ENCODE measurements at places on chromosomes 16 and 17.
A peak's percentile ranks its signal among the peaks of the same experiment; 100 is the strongest.

DNA sequence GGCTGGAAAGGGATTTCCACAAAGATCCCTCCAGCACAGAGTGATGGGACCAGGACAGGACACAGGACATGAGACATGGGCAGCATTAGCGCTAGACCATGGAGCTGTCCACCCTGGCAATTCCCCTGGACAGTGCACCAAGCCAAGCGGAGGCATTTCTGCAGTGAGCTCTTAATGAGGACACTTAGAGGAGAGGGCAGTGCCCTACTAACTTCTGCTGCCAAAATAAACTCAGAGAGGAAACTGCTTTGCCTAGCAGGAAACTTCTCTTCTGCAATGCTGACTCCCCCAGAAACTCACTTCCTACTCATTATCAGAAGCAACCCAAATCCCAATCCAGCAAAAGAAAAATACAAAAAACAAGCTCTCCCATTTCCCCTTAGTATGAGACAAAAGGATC is 119.2 kb downstream of the HS3ST2 start:
- no peak for DNase-seq

DNA sequence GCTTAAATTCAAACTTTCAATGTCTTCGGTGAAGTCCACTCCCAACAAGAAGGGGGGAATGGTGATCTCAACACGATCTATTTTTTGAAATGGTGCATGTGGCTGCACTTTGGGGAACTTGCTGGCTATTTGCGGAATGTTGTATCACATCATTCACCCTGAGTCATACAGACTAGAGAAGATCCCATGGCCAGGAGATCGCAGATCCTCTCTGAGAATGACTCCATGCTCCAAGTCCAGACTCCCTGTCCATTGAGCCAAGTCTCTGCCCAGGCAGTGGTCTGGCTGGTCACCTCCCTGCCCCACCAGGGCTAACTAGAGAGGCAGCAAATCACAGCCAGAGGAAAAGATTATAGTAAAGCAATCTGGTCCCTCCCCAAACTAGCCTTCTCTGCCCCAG is 120.6 kb downstream of the XYLT1 start:
- DNase-seq = no peak

DNA sequence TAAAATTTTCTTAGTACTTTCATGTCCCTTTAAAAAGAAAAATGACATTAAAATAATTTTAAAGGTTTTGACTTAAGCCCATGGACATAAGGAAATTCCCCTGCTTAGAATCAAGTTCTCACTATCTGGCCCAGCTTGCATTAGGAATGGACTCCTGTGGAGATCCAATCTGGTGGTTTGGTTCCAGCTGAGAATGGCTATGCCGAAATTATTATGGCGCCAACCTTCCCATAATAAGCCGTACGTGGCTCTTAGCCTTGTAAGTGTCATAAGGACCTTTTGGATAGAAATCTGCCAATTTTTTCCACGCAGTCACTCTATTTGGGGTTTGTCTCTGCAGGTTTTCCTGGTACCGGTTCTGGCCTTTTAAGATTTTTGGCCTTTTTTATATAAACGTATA is 262.1 kb upstream of the MAF start:
- DNase-seq = no peak

DNA sequence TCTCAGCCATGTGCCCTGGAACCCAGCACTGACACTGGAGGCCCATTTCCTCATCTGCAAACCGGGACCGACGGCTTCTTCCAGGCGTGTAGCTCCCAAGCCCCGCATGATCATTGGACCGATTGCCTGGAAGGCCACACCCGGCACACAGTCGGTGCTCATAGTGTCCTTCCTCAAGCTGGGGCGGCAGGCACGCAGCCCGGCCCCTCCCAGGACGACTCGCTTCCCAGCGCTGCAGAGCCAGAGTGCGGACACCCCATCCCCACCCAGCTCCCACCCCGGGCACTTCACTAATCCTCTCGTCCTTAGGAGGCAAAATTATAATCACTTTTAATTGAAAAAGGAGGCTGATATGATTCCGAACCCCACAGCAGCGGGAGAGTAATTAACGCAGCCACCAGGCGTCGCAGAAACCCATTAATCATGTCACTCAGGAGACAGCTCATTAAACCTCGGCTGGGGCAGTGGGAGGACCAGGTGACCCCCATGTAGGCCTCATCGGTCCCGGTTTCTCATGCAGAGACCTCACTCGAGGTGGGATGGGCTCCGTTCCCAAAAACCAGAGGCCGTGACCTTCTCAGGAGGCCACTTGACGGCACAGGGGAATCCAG is 33.1 kb downstream of the ZNF469 start:
- DNase-seq = peak; percentile 60

DNA sequence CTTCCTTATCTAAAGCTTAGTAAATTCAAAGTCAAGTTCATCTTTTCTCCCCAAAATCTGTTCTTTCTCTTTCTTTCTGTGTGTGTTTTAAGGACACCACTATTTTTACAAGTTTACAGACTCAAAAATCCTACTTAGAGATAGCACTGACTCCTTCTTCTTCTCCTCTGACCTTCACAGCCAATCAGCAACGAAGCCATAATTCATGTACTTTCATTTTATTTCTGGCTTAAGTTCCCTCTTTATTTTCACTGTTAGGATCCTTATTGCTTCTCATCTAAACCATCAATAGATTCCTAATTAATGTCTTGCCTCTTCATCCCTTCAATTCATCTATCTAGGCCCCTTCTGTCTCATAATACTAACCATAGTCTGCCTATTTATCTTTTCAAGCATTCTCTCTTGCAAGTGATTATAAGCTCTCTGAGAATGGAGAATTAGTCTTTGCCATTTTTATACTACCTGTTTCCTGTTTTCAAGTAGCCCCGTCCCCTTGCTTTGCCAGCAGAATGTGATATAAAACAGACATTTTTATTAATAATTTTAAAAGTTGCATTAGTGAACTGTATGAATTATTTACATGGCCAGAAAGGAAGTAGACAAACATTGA is 27.0 kb downstream of the CDC27 start:
- DNase-seq = no peak

GRCh38 chr16:49545741-49546448 is 172.3 kb downstream of the C16orf78 start:
- DNase-seq = no peak

DNA sequence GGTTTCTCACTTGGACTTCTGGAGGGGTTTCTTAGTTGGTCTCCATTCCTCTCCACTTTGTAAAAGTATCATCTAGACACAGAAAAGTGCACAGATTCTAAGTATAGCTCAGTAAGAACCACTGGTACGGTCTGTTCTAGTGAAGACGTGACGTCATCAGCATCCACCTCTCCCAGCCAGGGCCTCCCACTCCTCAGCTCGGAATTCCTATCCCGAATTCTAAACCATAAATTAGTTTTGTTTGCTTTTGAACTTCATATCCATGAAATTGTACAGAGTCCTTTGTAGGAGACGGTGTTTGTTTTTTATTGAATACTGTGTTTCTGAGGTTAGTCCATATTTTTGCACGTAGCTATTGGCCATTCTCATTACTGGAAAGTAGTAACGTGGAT is 25.5 kb downstream of the FOXK2 start:
- no peak for DNase-seq

DNA sequence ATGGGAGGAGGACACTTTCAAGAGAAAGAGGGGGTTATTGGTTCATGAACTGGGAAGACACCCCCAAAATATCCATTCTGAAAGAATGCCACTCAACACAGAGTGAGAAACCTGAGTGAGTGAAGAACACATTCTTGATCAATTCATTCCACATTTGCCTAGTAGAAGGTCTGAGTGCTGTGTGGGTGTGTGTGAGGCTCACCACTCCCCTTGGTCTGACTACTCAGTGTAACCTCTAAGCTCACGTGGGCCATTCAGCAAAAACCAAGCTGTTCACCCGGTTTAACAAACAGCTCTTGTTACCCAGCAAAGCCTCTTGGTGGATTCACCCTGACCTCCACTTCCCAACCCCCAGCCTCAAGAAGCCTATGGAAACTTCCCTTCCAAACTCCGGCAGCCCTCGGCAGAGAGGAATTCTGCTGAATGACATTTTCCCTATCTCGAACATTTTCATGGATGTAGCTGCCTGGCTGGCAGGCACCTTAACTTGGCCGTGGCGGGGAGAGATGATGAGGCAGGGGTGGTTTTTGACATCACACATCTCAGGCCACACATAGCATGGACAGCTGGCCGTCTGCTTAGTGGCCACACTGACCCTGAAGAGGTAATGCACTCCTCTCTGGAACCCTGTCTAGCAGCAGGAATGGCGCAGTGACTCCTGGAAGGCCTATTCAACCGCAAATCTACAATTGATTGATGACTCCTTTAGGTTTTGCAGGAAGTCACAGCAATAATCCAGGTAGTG is 11.6 kb downstream of the ST6GALNAC1 start:
- peak; percentile 25 for DNase-seq

DNA sequence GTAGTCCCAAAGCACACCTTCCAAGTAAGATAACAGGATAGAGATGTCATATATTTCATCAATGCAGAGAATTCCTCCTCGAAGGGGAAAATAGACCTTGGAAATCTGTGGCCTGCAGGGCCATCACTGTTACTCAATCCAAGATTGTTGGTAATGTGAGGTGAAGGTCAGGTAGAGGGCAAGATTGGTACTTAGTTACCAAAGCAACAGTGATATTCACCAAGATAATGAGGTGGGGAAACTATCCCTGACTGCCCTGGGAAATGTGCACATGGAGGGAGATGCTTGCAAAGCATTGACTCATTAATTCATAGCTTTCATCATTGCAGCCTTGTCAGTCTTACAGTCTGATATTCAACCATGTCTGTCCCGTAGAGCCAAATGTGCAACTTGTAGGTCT is 234.1 kb upstream of the MON1B start:
- no peak for DNase-seq

- no peak for DNase-seq
These were observed 341.3 kb downstream of the BCAS3 start for GRCh38 chr17:61018938-61019337.

DNA sequence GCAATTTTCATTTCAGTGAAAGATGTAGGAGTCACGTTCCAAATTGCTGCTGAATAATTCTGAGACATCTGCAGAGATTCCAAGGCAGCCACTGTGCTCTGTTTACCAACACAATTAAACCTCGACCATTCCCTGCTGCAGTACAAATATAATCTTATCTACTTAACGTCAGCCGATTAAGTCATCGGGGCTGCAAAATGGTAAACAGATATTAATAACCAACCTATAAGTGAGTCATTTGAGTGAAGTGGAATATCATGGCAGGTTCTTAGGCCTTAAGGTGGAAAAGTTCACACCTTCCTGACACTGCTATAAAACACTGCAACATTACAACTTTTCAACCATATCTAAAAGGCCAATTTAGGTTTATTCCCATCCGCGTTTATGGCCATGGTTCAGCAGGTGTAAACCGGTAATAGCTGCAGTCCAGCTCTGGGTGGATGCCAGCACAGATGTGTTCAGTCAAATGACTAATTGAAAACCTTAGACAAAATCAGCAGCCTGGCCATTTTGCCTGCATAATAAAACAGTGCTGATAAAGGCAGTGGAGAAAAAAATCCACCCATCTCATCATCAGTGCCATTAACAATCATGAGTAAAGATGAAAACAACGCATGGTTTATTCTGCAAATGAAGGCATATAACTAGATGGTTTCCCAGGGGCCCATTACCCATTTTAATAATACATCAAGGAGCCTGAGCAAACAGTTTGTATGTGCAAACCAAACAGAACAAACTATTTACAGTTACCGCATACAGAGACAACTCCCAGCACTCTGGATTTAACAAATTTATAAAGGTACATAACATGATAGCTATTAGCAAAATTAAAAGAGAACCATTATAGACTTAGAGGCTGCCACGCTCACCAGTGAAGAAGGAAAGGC is 202.9 kb upstream of the IRX3 start:
- DNase-seq = no peak

DNA sequence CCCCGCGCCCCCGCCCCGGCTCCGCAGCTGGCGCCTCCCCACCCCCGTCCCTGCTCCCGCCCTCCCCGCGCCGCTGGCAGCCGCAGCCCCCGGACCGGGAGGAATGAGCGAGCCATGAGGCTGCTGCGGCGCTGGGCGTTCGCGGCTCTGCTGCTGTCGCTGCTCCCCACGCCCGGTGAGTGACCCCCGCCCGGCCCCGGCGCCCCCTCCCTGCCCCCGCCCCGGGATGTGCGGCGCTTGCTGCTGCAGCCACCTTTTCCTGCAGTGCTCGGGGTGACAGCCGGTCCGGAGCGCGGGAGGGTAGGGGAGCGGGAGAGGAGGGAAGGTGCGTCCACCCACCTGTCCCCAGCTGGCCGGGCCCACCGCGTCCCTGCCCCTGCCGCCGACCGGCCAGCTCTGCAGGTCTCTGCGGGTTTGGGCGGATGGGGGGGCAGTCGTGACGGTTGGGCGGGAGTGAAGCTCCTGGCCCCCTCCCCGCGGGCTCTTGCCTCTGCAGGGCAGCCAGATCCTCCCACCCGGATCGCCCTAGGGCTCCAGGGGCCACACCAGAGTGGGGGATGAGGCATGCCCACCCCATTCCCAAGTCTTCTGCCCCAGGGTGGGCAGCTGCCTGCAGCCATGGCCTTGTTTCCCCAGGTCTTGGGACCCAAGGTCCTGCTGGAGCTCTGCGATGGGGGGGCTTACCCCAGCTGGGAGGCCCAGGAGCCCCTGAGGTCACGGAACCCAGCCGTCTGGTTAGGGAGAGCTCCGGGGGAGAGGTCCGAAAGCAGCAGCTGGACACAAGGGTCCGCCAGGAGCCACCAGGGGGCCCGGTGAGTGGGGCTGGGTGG is 513 bp downstream of the ADAM11 start:
- no peak for DNase-seq

All from eye (tissue), 1 donor.